ENCODE measurements at places on chromosomes 2 and 18.

DNA sequence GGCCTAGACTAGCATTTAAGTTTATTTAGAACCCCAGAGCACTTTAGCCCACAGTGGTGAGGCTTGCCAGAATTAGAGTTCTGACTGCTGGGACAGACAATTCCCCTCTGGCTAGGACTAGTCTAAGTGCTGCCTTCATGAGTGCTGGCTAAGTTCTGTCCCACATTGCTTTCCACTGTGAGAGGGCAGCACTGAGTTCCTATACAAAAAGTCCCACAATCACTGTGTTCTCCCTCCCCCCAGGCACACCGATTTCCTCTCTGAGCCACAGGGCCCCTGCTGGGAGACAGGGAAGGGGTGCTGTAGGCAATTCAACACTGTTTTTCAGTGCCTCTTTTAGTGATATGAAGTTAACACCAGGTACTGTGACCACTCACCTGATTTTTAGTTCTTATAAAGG lies 310.9 kb downstream of the DLGAP1 start:
- no peak for DNase-seq

- DNase-seq = no peak
Observed at GRCh38 chr2:191435141-191435540, 189.9 kb downstream of the MYO1B start.

DNA sequence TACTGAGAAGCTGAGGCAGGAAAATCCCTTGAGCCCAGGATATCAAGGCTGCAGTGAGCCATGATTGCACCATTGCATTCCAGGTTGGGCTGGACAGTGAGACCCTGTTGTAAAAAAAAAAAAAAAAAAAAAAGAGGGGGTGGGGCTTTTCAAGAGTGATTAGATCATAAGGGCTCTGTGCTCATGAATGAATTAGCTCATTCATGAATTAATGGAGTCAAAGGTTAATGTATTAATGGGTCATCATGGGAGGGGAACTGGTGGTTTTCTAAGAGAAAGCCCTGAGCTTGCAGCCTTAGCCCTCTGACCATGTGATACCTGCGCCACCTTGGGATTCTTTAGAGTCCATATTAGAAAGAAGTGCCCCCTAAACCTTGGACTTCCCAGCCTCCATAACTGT lies 4.5 kb downstream of the SLC19A3 start:
- no peak for DNase-seq

DNA sequence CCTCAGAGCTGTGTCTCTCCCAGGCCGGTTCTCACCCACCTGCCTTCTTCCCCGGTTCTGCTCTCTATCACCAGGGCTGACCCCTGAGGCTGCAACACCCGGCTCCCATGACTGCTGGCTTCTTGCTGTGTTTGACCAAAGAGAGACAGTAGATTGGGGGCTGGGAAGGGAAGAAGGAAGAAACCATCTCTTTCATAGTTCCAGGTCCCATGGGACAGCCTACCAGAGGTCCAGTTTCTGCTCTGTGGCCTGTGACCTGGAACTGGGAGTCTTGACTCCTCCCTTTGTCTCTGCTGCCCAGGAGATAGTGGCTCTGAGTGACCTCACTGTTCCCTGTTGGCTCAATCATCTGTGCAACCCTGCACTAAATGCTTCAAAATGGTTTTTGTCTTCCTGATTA lies 38.1 kb downstream of the ALPK2 start:
- no peak for DNase-seq

DNA sequence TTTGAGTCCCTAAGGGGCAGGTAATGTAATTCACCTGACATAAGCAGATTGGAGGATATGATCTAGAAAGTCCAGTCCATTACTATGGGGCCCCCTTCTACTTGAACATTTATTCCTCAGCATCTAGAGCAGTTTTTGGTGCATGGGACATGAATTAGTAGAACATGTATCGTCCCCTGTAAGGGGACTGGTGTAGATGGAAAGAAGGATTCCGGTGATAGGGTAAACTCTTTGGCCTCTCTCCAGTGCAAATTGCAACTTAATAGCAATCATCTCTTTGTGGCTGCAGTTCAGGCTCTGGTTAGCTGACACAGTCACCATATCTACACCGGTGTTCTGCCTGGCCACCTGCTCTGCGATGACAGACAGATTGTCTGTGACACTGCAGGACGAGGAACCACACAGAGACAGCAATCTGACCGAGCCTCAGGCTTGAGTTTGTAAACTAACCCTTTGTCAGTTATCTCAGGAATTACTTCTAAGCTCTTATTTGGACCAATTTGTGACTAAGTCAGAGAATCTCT lies 6.4 kb upstream of the SLC8A1 start:
- DNase-seq = no peak

- DNase-seq = no peak
Observed at GRCh38 chr2:176851889-176852483, 360.6 kb upstream of the HNRNPA3 start.

GRCh38 chr18:46815661-46816060 lies 58.8 kb upstream of the ST8SIA5 start:
- DNase-seq = no peak

DNA sequence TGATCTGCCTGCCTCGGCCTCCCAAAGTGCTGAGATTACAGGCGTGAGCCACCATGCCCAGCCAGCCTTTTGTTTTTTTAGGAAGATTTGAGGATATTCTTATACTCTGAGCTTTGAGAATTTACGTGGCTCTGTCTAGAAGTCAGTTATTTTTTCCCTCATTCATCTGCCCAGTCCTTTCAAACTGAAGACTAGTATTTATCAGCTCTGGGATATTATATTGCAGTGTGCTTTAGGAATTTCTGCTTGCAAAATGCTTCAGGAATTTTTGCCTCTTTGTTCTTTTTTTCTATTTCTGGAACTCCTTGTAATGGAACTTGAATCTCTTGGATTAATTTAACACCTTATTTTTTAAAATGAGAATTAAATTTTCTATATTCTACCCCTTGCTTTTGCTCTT lies 22.6 kb downstream of the ACSL3 start:
- no peak for DNase-seq

DNA sequence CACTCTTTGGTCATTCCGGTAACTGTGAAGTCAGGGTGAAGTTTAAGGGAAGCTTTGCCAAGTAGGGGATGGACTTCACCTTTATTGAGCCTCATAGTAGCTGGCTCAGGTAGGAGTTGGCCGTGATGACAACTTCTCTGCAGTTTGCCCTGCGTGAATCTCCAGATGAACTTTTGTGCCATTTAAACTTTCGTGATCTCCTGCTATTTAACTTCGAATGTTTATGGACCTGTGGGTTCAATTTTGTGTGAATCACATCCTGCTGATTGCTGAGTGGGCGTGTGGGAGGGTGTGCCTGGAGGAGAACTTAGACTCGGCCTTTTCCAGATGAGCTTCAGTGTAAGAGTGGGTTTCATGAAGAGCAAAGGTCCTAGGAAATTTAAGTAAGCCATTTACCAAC lies 4.2 kb downstream of the UGT1A1 start:
- no peak for DNase-seq

DNA sequence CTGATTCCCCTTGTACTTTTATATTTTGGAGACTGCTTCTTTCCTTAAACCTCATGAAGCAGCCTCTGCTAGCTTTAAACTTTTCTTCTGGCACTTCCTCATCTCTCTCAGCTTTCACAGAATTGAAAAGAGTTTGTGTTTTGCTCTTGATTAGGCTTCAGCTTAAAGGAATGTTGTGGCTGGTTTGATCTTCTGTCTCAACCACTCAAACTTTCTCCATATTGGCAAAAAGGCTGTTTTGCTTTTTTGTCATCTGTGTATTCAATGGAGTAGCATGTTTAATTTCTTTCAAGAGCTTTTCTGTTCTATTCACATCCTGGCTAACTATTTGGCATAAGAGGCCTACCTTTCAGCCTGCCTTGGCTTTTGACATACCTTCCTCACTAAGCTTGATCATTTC lies 36.3 kb upstream of the MSTN start:
- no peak for DNase-seq

DNA sequence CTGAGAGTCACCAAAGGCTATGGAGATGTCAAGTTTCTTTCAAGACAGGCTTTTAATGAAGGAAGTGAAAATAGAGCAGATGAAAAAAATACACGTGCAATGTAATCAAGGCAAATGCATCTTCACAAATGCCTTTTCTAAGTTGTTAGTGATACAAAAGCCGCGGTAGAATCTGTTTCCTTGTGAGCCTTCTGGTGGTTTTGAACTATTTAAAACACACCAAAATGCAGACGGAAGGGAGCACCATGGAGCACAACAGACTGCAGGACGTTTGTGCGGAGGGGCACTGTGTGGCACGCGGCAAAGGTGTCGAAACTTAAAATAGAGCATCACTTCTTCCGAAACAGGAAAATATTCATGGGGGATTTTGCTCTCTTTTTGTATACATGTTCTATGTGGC lies 65.0 kb upstream of the BOD1L2 start:
- no peak for DNase-seq

DNA sequence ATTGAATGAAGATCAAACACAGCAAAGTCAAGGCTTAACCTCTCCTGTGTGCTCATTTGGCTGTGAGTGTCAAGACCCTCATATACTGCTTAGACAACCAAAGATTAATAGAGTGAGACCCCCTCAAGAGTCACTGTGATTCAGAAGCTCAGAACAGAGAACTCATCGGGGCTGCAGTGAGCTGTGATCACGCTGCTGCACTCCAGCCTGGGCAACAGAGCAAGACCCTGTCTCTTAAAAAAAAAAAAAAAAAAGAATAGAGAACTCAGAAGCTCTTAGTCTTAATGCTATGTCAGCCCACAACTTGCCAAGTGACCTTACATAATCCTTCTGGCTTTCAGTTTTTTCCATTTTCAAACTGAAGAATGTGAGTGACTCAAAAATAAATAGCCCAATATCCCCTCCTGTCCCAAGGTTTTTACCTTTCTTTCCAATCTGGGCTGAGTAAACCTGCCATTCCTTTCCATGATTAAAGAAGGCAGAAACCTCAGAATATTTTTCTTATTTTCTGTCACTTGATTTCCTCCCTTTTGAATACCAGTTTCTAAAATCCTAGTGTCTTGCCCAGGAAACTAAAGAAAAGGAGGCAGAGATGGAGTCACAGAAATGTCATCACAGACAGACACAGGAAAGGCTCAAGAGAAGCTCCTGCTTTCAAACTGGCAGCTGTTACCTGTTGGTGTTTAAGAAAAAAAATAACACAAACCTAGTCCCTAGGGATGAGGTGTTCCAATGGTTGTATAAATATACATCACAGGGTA lies 102.4 kb downstream of the CACNB4 start:
- DNase-seq = no peak

GRCh38 chr2:197232010-197232409 lies 78.6 kb downstream of the ANKRD44 start:
- no peak for DNase-seq

DNA sequence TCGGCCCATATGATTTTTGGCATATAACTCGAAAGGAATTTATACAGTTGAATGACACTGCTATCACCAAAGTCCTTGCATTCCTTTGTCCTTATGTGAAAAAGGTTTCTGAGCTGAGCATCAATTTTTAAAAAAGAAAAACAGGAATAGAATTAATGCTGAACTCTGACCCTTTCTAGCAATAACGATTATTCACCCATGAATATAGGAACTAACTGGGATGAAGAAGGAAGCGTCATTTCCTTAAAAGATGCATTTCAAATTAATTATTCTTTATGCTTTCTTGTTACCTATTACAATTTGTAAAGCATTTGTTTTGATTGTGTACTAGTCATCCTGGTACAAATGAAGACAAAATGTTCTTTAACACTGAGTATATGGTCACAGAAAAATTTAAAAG lies 19.3 kb downstream of the TMEM247 start:
- no peak for DNase-seq
